ENCODE measurements at places on chromosomes 3 and 15.

GRCh38 chr3:39065197-39065596 is 13.4 kb downstream of the WDR48 start:
- no peak for DNase-seq

- no peak for DNase-seq
These were observed 700.8 kb downstream of the SI start for GRCh38 chr3:164377466-164377865.

DNA sequence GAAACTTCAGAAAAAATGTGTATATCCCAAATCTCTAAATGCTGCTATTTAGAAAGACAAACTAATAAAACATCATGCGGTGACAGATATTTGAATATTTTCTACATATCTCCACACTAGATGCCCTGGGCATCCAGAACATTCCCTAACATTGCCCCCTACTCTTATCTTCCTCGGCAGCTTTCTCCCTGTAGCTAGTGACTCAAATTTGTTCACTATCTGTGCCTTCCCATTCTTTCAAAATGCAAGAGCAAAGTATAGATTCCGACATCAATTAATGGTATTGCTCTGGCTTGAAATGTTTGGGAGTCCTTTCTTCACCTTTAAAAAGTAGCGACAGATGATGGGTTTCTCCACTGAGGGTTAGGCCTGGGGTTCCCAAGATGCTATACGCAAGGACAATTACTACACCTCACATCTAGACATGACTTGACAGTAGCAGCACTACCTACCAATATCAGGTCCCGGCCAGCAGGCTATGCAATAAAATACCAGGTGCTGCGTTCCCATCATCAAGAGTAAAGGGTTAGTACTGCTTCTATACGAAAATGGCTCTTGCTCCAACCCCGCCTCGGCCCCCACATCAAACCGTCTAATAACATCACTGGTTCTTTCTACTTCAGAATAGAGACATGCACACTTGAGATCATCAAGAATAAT is 631 bp downstream of the UBR1 start:
- DNase-seq = no peak

DNA sequence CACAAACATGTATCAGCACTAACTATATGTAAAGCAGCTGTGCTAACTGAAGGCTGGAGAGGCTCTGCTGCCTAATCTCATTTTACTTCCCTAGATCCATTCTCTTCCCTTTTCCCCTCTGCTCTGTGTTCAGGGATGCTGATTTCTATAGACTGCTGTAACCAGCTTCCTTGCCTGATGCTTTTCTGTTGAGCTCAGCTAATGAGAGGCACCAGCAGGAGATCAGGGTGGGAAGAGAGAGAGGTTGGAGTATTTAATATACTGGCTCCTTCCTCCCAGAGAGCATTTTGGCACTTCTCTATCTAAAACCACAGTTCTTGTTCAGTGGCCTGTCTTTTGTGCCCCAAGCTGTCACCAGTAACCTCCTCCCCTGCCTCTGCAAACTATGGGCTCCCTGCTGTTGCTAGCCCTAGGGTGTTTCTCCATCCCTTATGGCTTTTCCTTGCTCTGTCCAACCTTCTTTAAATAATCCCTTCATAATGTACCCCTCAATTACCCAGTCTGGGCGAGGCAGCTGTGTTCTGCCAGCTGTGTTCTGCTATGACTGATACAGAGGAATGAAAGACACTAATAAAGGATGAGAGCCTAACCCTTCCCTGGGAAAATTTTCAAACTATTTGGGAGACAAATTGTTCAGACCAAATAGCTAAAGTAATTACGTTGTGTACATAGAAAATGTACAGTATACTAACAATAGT is 69.5 kb downstream of the CADPS start:
- DNase-seq = no peak

DNA sequence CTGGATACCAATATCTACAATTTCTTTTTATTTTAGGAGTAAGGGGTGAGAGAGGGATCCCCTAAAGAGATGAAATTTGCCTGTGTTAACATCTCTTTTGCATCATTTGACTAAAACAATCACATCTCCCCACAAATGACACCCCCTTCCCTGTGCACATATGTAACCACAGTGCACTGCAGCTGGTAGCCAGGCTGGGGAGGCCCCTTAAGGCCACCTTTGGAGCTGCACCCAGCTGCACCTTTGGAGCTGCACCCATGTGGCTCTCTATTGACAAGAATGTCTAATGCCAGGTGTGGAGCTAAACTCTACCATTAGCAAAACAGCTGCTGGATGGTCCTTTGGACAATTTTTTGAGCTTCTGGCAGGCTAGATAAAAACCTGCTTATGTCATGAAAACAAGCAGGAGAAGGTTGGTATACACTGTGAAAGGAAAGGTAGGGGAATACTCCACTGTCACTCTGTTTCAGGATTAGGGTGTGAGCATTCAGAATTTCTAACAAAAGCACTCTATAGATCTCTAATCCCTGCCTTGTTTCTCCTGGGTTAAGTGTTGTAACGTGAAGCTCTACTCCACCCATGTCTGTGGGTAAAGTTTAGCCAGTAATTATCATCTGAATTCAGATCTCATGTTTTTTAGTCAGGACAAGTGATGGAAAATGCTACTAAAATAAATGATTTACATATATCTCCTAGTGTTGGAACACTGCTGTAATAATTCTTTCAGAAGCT is 52.1 kb downstream of the TFG start:
- no peak for DNase-seq

- no peak for DNase-seq
These were observed 3.5 kb downstream of the TNFSF10 start for GRCh38 chr3:172519740-172520139.

DNA sequence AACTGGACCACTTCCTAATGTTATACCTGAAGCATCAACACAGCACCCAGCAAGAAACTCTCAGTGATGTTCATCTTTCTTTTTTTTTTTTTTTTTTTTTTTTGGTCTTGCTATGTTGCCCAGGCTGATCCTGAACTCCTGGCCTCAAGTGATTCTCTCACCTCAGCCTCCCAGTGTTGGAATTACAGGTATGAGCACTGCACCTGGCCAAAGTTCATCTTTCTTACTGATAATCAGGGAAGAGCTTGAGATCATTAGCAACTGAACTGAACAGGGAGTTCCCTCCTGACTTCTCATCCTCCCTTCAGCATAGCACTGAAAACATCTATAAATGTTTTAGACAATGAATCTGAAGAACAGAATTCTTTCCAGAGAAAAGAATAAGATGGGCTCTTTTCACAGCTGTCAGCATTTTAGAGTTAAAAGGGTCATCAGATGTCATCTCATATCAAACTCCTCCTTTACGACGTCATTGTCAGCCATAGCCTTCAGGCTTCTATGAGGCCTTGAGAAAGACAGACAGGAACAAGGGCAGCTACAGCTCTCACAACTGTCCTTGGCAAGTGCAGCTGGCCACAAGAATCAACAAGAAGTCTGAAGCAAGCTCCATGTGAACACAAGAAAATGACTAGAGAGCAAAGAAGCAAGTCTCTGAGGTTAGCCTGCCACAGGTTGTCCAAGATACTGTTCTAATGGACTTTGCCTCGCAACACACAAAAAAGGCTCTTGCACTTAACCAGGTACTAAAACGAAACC is 33.8 kb downstream of the SCAP start:
- DNase-seq = no peak

- no peak for DNase-seq
These were observed 5.3 kb downstream of the SNX22 start for GRCh38 chr15:64156652-64157331.

DNA sequence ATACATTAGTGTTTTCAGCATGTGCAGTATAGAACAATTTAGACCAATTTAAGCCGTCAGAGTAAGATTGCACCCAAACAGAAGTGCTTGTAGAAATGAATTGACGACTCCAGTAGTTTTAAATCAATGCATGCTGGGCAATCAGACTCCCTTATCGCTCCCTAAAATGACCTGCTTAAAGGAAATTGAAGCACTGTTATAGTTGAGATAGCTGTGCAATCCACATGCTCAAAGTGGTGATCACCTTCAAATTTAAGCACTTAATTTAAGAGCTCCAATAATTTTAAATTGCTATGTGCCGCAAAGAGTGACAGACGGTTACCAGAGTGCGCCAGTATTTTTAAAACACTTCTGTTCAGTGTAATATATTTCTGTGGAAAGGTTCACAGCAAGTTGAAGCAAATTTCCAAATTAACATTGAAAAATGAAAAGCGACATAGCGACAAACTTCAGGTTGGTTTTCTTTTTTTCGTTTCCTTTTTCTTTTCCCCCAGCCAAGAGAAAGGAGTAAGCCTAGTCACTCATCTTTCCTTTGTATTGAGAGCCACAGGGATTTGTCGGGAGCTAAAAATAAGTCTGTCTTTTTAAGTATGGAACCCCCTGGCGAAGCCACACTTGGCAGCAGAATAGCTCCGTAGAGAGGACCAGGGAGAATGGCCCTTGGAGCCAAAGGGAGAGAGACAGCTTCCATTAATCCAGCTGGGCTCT is 436.4 kb upstream of the RBMS3 start:
- DNase-seq = no peak

Measured in posterior cingulate gyrus (tissue), 11 donors.